ENCODE measurements at places on chromosomes 11 and 22. TPM values are rescaled to one million over a fixed set of nuclear protein-coding genes. Genes with fewer than 3 reads are reported as not detected.

GLB1L3 gene
- total RNA-seq: 0.32 TPM

SLC37A2 gene
- total RNA-seq: 0.52 TPM

E2F8 gene
- total RNA-seq: 1.1 TPM

SCGB1C1 gene
- not detected for total RNA-seq

SLC22A9 gene
- not detected for total RNA-seq

LINC01488 gene
- not detected for total RNA-seq

ALDH3B2 gene
- total RNA-seq: not detected

DENND6B gene
- total RNA-seq: 3.7 TPM

SLC5A1 gene
- not detected for total RNA-seq

ANO5 gene
- not detected for total RNA-seq

SLC25A22 gene
- total RNA-seq: 11.1 TPM

DCHS1 gene
- 13.7 TPM for total RNA-seq

All from articular chondrocyte of knee joint (primary cell).